Body of pancreas (tissue), 4 donors: ENCODE measurements at places on chromosomes 1 and 21.

DNA sequence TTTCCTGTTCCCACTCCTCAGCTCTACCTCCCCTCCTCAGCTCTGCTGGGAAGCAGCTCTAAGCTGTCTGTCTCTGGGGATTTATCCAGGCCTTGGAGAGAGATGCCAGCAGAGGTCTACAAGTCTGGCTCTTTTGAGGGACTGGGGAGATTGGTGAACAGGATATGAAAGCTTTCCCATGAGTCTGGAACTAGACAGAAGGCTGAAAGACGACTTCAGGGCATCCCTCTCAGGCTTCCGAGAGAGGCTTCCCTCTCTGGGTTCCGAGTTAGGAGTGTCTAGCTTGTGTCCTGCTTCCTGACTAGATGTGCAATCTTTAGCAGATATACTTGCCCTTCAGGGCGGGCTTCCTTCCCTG is 733 bp downstream of the TMEM35B start:
- DNase-seq, result no peak

DNA sequence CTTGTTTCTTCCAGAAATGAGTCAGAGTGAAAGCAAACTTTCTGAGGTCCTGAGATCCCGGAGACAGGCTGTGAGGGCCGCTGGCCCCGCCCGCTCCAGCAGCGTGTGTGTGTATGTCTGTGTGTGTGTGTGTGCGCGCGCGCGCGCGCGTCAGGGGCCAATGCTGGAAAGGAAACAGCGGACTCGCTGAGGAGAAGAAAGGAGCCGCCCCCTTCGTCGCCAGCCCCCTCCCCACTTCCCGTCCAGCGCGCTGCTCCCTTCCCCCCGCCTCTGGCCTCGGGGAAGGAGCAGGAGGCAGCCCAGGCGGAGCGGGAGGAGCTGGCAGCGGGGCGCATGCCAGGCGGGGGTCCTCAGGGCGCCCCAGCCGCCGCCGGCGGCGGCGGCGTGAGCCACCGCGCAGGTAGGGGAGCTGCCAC is at the start of gene DISC1:
Gene DISC1, plus strand, starts transcription at position 256 of the 416 bp plus-strand sequence. Its CDS starts 78 bp downstream, at position 334.
- peak; percentile 82 for DNase-seq

GRCh38 chr1:103243481-103243880 is 135.2 kb upstream of the COL11A1 start:
- DNase-seq, result no peak

DNA sequence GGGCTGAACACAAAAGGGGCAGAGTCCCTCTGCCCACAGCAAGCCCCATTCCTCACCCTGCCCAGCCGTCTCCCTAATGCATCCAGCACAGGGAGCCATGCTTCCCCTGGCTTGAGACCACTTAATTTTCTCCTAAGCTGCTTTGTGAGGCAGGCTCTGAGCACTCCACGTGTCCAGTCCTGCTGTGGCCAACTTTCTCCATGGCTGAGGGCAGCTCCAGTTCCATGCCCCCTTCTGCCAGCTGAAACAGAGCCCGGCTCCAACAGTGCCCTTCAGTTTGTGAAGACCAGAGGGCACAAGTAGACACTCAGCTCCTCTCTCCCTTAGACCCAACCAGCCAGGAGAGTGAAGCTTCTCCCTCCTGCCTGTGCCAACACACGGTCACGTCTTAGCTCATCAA is 33.8 kb downstream of the PLEKHA6 start:
- DNase-seq, result no peak

DNA sequence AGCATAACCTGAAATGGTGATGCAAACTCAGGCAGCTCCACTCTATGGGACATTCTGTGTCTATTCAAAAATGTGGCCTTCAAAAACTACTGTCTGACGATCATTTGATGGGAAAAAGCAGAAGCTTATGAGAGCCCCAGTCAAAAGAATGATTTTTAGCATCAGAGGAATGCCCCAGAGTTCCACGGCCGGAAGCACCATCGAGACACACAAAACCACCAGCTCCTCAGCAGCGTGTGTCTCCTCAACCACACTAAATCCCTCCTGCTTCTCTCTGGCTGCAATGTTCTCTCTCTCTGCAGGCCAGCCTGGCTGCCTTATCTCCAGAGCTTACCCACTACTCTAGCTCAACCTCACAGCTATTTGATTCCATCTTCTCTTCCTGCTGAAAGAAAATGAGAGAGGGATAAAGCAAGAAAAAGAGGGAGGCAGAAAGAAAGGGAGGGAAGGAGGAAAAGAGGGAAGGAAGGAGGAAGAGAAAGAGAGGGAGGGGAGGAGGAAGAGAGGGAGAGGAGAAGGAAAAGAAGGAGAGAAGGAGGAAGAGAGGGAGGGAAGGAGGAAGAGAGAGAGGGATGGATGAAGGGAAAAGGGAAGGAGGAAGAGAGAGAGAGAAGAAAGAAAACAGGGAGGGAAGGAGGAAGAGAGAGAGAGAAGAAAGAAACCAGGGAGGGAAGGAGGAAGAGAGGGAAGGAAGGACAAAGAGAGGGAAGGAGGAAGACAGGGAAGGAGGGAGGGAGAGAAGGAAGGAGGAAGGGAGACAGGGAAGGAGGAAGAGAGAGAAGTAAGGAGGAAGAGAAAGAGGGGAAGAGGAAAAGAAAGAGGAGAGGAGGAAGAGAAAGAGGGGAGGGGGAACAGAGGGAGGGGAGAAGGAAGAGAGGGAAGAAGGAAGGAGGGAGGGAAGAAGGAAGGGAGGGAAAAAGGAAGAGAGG is 33.5 kb upstream of the LAPTM5 start:
- no peak for DNase-seq

- no peak for DNase-seq
Measured at GRCh38 chr1:66434096-66434495, 99.9 kb upstream of the SGIP1 start.
